Right renal cortex interstitium (tissue), 3 donors: ENCODE measurements at places on chromosomes 7 and 10. TPM values are rescaled to one million over a fixed set of nuclear protein-coding genes. Genes with fewer than 3 reads are reported as not detected.

Gene MOGAT3
- 0.96 TPM for polyA plus RNA-seq

- no peak for DNase-seq
These were observed 7.8 kb upstream of the PANK1 start for GRCh38 chr10:89652806-89653370.

DNA sequence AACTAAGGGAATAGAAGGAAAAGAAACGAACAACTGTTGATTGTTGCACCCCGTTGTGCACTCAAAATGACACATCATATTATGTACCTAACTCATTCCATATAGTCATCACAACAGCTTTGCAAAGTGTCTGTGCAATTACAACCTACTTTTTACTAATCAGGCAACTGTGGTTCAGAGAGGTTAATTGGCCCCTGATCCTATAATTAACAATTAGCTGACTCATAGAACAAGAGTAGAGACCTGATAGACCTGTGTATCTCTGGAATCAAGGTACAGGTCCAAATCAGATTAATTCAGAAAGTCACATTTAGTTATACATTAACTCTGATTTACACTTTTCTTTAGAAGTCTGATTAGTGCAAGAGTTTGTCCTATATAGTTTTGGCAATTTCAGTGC lies 122.5 kb upstream of the CDK13 start:
- DNase-seq, result no peak

- no peak for DNase-seq
These were observed 179.2 kb downstream of the SH3PXD2A start for GRCh38 chr10:103676058-103676785.

Gene LRRD1
- 0.17 TPM for polyA plus RNA-seq

- DNase-seq, result no peak
These were observed 138.5 kb downstream of the NPY start for GRCh38 chr7:24422441-24423010.

GRCh38 chr10:109427411-109427810 lies 495.9 kb downstream of the XPNPEP1 start:
- no peak for DNase-seq

- no peak for DNase-seq
These were observed 9.4 kb upstream of the NRG3 start for GRCh38 chr10:81865581-81865980.

Gene OR2AE1
- polyA plus RNA-seq, result not detected

DNA sequence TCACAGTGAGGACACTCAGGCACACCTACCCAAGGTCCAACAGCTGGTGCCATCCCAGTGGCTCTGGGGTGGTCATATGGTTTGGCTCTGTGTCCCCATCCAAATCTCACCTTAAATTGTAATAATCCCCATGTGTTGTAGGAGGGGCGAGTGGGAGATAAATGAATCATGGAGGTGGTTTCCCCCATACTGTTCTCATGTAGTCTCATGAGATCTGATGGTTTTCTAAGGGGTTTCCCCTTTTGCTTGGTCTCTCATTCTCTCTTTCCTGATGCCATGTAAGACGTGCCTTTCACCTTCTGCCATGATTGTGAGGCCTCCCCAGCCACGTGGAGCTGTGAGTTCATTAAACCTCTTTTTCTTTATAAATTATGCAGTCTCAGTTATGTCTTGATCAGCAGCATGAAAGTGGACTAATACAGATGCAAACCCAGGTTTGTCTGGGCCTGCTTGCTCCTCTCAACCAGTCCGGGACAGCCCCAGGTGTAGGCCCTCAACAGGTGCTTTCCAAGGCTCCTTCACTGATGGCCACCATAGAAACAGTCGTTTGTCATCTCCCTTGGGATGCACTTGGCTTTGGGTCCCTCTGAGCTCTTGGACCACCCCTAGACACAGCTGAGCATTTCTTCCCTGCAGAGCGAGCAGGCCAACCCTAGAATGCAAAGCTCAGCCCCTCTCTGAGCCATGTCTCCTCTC lies 101.3 kb upstream of the CTBP2 start:
- no peak for DNase-seq

DNA sequence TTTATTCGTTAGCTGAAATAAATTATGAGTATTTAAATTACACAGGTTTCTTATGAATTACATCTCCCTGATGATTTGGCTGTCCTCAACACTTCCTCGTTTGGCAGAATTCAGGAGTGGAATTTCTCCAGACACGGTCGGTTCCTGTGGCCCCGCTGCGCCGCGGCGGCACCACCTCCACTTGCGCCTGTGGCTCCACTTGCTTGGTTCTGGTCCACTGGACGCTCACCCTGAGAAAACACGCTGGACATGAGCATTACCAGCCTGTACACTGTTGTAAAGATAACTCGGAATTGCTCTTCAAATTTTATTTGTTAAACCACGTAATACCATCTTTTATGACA lies 85.3 kb downstream of the ZNF33B start:
- DNase-seq, result no peak

DNA sequence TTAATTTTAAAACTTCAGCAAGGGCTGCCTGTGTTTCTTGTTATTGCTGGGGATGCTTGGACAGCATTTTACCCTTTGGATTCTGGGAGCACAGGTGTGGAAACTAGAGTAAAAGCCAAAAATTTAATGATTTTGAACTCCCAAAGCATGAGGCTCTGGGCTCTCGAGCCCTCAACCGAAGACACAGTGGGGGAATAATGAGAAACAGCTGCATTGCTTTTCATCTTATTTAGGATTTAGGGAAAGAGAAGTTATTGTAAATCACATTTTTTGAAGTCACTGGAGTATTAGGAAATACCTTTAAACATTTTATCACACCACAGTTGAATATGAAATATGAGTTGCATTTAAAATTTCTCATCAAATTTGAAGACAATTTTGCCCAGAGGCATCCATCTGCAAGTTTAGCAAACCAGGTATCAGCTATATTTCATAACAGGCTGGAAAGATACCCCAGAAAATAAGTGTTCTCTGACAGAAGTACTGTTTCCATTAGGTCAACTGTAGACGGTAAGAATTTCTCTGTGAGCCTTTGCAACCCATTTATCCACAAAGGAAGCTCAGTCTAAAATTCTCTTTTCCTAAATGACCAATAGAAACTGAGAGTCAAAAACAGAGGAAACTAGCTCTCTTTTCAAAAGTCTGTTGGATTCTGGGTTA lies 290.6 kb upstream of the PHYHIPL start:
- no peak for DNase-seq

- no peak for DNase-seq
These were observed 63.8 kb downstream of the BPGM start for GRCh38 chr7:134710511-134710853.

DNA sequence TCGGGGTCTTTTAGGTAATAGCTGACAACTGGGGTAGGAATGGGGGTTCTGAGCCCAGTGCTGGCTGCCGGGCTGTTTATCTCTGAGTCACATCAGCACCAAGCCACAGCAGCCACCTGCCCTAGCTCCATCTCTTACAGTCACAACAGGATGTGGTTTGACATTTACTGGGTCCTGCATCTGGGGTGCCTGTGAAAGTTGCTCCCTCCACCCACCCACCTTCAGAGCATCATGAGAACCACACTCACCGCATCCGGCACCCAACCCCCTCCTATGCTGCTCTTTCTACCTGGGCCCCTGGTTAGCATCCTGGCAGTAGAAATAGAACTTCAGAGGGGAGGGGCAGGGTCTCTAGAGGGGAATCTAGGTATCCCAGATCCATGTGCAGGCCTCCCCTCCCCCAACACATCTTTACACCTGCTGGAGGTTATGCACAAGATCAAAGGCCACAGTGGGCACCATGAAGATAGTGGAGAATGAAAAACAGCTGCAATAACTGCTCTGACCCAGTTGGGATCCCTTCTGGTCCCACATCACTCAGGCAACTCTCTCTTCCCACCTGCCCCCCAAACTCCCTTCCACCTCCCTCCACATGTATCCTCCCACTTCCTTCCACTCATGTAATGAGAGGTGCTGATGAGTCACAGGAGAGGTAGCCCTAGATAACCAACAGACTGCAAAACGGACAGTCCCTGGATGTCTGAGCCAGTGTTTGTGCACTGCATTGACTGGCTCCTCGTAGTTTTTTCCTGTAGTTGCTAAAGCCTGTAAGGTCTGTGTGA lies 38.2 kb downstream of the PRSS2 start:
- no peak for DNase-seq

DNA sequence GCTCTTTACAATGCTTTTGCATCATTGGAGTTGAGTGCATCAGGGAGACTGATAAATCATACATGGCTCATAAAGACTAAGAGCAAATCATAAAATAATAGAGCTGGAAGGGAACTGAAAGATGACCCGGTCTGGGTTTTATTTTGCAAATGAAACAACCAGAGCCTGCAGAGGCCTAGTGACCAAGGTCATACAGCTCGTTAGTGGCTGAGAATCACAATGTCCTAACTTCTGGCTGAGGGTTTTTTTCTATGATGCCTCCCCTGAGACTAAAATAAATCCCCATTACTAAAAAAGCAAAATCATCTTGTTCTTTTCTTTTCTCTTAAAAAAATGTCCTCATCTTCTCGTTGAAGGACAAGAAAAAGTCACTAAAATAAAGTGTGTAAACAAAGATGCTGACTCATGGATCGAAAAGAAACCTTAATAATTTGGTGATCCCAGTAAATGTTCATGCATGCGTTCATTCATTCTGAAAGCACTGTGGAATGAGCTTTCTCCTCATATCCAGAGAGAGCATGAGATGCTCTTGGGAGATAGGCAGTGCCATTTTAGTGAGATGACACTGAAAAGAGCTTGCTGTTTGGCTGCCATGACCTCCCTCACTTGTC lies 107.8 kb upstream of the PHYHIPL start:
- DNase-seq, result no peak

DNA sequence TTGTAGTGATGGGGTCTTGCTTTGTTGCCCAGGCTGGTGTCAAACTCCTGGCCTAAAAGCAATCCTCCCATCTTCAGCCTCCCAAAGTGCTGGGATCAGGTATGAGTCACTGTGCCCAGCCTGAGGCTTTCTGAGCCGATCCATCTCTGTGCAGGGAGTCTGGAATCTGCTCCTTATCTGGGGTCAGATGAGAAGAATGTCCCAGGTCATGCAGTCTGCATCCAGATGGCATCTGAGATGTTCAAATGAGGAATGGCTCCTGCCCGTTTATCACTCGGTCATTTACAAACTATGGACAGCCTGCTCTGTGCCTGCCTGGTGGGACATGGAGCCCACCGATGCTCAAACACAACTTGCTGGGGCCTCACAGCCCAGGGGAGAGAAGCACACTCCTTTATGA lies 11.1 kb upstream of the SLC18A3 start:
- no peak for DNase-seq

- DNase-seq, result no peak
These were observed 244.4 kb downstream of the ZWINT start for GRCh38 chr10:56116684-56117083.

- no peak for DNase-seq
These were observed 174.4 kb upstream of the PLXNA4 start for GRCh38 chr7:132750530-132751217.

Gene DYNC1I1
- polyA plus RNA-seq, result 0.61 TPM

GRCh38 chr10:90075995-90076394 lies 374.6 kb downstream of the KIF20B start:
- no peak for DNase-seq

DNA sequence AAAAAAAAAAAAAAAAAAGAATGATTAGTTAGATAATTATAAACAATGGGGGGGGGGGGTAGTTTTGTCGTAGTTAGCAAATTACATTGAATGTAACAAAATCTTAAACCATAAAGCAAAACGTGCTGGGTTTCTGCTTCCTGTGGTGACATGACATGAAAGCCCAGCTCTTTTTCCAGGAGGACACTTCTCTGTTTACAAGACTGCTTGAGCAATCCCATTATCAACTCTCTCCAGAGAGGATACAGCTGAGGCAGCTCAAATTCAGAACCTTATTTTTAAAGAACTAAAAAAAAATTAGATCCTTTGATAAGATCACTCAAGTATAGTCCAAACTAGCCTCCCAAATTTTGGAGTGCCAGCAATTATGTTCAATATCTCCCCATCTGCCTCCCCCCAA lies 58.6 kb downstream of the ADRB1 start:
- no peak for DNase-seq

DNA sequence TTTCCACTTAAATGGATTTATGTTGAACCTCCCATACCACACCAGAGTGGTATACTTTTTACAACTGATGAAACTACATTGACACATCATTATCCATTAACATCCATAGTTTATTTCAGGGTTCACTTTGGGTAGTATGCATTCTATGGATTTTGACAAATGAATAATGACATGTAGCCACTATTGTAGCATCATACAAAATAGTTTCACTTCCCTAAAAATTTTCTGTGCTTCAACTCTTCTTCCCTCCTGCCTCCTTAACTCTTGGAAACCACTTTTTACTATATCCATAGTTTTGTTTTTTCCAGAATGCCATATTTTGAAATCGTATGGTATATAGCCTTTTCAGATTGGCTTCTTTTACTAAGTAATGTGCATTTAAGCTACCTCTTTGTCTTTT lies 199.5 kb upstream of the TMEM196 start:
- DNase-seq, result no peak

DNA sequence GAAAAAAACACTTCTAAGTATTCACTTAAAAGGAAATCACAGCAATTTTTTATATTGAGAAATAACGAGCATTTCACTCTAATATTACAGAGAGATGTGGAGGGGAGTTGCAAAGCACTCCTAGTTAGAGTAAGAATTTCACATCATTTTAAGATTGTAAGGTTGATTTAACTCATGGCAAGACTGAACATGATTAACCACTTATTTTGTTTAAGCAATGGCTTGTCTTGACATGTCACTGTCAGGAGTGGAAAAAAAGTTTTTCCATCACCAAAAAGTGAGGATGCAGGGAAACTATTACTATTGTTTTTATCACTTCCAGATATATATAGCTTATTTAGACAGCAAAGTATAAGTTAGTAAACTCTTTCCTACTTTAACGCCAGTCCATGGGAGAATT lies 27.1 kb downstream of the CD36 start:
- no peak for DNase-seq

DNA sequence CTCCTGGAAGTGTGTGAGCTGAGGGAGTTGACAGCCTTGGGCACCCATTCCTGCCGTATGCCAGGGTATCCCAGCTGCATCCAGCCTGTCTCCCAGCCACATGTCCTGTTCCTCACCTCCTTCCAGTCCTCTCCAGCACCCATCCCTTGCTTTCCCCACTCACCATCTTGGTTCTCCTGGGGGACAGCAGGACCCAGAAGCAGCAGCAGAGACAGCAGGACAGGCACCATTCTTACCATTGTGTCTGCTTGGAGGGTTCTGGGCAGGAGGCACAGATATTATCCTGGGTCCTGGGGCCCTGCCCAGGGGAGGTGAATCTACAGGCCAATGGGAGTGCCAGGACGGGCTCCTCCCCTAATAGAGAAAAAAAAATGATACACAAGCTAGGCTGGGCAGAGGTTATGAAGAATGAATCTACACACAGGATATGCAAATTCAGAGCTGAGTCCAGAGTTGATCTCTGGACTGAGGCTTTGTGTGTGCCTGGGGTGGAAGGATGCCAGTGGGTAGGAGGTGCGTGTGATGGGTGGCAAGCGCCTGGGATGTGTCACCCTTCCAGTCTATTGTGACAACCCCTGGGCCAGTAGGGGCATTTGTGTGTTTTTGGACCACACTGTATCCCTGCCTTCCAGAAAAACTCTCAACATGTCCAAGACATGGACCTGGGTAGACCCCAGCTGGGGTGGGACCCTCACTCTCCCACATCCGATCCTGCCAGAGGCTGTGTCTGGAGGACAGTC lies at the start of gene AZGP1:
Gene AZGP1, minus strand, starts transcription at position 250 of the 740 bp plus-strand sequence. Its CDS starts 11 bp downstream, at position 239.
- DNase-seq, result no peak

Gene RPP30
- polyA plus RNA-seq, result 59.6 TPM

Gene C7orf57
- polyA plus RNA-seq, result 0.47 TPM
